ENCODE measurements at places on chromosomes 7 and 10.

GRCh38 chr7:70134029-70134770 is 535.9 kb downstream of the AUTS2 start:
- no peak for DNase-seq

GRCh38 chr10:87658321-87658795 is 1.3 kb upstream of the PAPSS2 start:
- DNase-seq: no peak

GRCh38 chr7:988426-988911 is 5.5 kb downstream of the CYP2W1 start:
- DNase-seq: no peak

- DNase-seq: no peak
These were observed 1.4 kb downstream of the PDSS1 start for GRCh38 chr10:26698909-26699308.

DNA sequence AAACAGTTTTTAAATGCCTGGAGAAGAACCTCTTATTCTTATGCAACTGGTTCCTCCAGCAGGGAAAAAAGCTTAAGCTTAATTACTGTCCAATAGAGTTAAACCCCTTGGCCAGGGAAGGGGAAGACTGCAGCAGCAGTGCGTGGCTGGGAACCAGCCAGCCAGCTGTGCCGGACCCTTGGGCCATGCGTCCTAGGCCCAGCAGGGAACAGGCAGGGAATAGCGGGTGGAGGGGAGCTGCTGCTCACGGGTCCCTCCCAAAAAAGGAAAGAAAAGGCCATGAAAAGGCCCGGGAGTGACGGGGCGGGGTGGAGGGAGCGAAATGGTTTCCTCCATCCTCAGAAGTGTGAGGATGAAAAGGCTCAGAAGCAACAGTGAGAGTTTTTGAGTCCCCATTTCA is 35.2 kb upstream of the HECW1 start:
- DNase-seq: no peak

DNA sequence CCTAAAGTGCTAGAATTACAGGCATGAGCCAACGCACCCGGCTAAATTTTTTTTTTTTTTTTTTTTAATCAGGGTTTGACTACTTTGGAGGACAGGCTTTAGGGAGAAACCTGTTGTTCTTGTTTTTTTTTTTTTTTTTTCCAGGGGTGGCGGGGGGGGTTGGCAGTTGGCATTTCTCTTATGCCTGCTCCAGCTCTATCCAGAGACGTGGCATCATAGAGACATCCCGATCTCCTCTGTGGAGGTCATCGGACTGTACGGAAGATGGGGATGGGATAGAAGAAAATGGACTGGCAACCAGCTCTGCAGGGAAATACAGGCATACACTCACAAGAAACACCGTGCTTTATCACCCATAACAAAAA is 130.8 kb downstream of the PRPF18 start:
- DNase-seq: no peak

DNA sequence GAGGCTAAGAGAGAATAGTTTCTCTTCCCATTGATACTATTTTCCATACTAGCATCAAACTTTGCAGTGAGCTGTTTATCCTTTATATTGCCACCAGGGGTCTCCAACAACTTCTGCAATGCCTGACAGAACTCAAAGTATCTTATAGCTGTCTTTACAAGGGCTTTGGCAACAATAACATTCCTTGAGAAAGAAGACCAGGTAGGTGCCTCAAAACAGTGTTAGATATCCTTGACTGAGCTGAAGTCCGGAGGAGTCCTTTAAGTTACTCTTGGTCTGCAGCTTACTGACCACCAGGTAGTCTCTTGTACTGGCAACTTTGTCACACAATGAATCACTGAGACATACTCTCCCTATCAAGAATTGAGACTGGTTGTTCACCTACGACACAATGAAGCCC is 30.0 kb upstream of the TES start:
- DNase-seq: peak; percentile 58

- DNase-seq: no peak
These were observed 332.1 kb downstream of the WDR11 start for GRCh38 chr10:121183236-121183635.

DNA sequence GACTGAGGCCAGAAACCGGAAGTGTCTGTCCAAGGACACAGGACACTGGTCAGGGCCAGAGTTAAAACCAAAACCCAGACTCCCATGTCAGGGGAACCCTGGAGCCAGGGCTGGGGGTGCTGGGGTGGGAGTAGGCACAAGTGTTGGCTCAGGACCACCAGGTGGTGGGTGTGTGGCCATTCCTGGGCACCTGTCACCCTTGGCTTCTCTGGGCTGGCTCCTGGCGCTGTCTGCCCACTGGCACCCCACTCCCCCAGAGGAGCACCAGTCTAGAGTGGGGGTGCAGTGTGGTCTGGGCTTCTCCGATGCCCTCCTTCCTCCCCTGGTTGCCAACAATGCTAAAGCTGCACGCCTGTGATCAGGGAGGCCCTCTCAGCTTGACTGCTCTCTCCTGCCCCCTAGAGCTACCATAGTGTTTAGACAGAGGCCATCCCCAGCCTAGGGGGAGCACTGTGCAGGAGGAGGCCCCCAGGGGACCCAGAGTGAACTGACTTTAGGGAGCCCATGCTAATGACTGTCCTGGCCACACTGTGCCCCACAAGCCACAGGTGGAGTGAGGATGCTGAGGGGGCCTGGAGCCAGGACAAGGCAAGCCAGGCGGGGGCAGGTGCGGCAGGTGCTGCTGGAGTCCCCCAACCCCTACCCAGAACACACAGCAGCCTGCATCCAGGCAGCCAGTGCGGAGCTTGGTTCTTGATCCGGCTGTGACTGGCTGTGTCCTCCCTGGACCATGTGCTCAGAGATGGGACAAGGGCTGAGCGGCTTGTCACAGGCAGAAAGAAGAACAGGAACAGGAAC is 11.0 kb downstream of the RASGEF1A start:
- DNase-seq: no peak

- no peak for DNase-seq
These were observed 736.5 kb downstream of the REEP3 start for GRCh38 chr10:64257704-64258103.

DNA sequence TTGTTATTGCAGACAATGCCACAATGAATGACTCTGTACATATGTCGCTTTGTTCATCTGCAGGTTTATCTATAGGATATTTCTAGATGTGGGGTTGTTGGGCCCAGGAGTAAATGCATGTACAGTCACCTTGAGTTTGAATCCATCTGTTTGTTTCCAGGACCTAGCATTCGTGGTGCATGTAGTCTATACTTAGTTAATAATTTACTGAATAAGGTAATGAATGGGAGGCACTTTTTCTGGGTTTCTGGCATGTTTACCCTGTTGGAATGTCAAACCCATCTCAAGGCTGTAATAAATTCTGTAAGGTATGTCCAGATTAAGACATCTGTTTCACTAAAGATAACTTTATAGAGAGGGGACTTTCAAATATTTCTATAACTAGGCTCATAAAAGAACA is 23.5 kb downstream of the HECTD2 start:
- no peak for DNase-seq

DNA sequence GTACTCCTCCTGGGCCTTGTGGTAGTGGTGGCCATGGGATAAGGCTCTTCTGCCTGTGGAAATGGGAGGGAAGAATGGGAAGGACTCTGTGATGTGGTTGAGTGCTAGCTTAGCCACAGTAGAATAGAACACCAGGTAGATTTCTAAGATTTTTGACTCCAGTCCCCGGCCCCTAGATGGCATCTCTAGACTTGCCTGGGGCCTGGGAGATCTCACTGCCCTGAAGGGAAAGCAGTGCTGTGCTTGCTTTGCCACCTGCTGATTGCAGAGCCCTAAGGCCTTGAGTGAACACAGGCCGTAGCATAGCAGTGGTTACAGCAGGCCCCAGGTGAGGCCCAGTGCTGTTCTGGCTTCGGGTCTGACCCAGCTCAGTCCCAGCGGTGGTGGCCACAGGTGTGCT is 252.0 kb downstream of the TCF7L2 start:
- no peak for DNase-seq

GRCh38 chr7:139702811-139703486 is 74.8 kb downstream of the HIPK2 start:
- DNase-seq: no peak

DNA sequence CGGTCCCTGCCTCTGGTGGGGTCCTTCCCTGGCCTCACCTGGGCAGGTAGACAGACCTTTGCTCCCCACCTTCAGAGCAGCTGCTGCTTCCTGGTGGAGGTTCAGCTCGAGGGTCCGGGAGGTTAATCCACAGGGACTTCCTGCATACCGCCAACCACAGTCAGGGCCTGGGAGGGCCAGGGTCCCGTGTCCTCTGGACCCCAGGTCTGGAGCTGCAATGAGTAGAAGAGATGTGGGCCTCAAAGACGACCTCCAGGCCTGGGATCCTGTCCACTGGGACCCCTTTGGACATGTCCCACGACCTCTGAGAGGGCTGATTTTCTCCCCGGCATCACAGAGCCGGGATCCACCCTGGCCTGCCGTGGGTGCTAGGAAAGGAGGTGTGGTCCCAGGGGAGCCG is 223.3 kb upstream of the TCERG1L start:
- DNase-seq: no peak

DNA sequence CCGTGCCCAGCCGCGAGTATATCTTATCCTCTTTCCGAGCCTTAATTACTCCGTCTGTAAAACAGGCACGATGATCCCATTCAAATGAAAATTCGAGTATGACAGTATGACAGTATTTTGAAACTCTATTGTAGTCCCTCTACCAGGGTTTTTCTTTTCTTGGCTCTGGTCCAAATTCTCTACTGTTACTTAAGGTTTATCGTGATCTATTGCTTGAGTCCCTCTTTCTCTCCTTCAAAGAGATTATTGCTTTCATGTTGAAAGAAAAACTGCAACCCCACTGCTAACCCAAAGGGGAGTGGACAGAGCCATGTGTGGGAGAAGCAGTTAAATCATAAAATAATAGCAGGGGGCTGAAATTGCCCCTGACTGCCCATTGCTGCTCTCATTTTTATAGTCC is 1156.6 kb upstream of the AUTS2 start:
- no peak for DNase-seq

DNA sequence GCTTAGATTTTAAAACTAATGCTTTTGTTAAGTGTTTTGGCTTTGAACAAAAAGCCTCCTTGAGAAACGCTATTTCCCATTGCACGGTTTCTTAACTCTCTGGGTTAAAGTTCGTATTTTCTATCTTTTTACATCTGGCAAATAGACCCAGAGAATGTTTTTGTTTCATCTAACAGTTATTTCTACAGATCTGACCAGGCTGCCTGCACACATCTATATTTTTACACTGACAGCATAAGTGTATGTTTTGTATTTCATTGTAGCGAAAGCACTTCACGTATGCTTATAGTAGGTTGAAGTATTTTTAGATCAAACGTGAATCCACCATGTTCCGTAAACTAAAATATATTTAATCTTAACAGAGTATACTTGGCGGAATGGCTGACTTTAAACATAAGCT is 477.3 kb downstream of the SDK1 start:
- DNase-seq: no peak

- DNase-seq: no peak
These were observed 28.5 kb downstream of the PPP2R2D start for GRCh38 chr10:131929122-131929845.

GRCh38 chr10:80598084-80598798 is 60.5 kb downstream of the SH2D4B start:
- DNase-seq: no peak

GRCh38 chr7:141949911-141950310 is 3.1 kb upstream of the CLEC5A start:
- no peak for DNase-seq

- DNase-seq: no peak
These were observed 147.6 kb upstream of the SHH start for GRCh38 chr7:155959894-155960293.

DNA sequence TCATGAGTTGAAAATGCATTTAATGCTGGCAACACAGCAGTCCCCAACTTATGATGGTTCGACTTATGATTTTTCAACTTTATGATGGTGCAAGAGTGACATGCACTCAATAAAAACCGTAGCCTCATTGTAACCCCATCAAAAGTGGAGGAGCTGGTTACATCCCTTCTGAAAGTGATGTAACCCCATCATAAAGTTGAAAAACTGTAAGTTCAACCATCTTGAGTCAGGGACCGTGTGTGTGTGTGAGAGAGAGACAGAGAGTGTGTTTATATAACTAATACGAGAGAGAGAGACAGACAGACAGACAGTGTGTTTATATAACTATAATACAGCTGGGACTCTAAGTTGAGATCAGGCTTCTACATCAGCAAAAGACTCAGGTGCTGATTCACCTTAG is 21.0 kb downstream of the ANXA11 start:
- DNase-seq: no peak

GRCh38 chr7:107803009-107803610 is at the start of gene SLC26A3:
SLC26A3 (minus strand) TSS chr7:107803223; CDS start chr7:107794509, 8,714 bp downstream.
- no peak for DNase-seq

DNA sequence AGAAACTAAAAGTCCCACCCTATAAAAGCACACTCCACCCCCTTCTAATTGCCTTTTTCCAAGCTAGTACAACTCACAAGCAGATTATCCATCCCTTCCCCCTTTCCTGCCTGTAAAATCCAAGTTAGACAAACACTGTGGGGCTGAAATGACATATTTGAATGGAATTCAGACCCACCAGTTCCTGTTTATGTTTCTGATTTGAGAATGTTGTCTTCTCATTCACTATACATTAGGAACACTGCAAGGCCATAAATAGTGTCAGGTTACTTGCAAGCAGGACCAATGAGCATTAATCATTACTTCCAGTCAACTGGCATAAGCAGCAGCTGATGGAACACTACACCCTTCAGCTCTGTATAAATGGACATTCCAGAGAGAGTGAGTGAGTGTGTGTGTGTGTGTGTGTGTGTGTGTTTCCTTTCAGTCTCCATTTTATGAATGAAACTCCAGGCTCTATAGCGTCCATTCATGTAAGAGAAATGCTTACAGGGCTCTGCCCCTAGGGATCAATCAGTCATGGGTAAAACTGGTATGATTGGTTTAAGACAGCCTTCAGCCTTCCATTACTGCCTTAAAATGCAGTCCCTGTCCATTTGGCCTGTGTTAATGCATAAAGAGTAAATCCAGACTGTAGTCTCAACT is 69.3 kb downstream of the ETV1 start:
- no peak for DNase-seq

GRCh38 chr7:100465299-100465698 is 1.2 kb upstream of the SPACDR start:
- DNase-seq: no peak
